ENCODE measurements at places on chromosomes 16 and 17. TPM values are rescaled to one million over a fixed set of nuclear protein-coding genes. Genes with fewer than 3 reads are reported as not detected.

The RNF213 gene
- 619 TPM for total RNA-seq

The COX4I1 gene
- 430 TPM for total RNA-seq

GRCh38 chr17:42387661-42388380 lies 421 bp downstream of the STAT3 start:
- no peaks in the 10 kb centered on the region for H3K27me3 ChIP-seq
- peak overlapping the region; percentile 98 for H3K4me3 ChIP-seq
- H3K36me3 ChIP-seq: no peaks in the 10 kb centered on the region

The NPIPA8 gene
- total RNA-seq: not detected

DNA sequence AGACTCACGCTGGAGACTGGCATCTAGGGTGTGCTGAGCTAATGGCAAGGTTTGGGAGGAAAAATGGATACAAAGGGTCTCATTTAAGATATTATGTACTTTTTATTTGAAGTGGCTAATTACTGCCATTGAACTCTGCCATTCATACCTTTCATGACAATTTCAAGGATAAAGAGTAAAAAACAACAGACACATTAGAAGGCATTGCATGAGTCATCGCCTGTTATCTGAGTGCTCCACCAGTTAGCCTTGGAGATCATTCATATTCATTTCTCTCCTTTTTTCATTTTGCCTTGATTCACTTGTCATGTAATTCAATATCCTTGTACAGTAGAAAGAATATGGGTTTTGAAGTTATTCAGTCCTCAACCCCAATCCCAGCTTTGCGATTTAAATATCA lies 109.5 kb downstream of the CDH8 start:
- no peaks in the 10 kb centered on the region for H3K27me3 ChIP-seq
- no peak for DNase-seq
- no peak overlapping the region for H3K4me3 ChIP-seq
- H3K27ac ChIP-seq: no peak overlapping the region

The RBFOX1 gene
- not detected for total RNA-seq

- DNase-seq: no peak
- no peaks in the 10 kb centered on the region for H3K4me1 ChIP-seq
- no peak overlapping the region for H3K4me3 ChIP-seq
- H3K36me3 ChIP-seq: peaks cover 93% of the 10 kb centered on the region
- no peak overlapping the region for H3K27ac ChIP-seq
Observed at GRCh38 chr17:28684963-28685362, 23.0 kb downstream of the SUPT6H start.

DNA sequence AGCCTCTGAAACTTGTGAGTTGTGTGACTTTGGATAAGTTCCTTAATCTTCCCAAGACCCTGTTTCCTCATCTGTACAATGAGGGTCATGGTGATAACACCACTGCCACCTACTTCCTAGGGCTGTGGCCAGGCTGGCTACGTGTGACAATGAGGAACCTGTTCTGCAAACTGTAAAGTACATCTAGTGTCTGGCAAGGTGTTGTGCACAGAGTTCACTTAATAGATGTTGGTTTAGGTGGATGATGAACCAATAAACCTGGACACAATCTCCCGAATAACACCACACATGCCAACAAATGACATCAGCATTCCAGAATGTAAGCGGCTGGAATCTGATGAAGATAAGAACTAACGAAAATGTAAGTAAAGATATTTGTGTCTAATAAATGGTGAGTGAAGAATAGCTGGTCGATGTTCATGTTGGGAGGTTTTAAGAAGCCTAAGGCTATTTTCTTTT lies 82.3 kb downstream of the MARCHF10 start:
- no peaks in the 10 kb centered on the region for H3K4me1 ChIP-seq
- no peak for DNase-seq
- H3K27me3 ChIP-seq: no peaks in the 10 kb centered on the region
- H3K4me3 ChIP-seq: no peak overlapping the region
- H3K27ac ChIP-seq: no peak overlapping the region
- no peaks in the 10 kb centered on the region for H3K36me3 ChIP-seq

DNA sequence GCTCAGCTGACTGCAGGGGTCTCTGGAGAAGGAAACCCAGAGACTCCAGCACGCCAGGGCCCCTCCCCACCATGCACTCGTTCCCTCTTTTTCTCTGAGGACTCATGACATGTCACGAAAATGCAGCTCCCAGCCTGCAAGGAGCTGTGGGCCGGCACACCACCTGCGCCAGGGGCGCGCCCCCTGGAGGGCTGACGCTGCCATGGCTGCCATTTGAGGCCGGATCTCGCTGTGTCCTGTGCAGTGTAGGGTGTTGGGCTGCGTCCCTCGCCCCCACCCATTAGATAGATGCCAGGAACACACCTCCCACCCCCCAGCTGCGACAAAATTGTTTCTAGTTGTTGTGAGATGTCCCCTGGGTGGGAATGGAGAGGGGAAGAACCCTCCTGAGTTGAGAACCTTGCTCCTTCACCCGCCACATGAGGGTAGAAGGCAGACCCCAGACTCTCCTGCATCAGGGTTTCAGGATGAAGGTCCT lies 8.2 kb downstream of the SYNGR2 start:
- H3K27ac ChIP-seq: peak overlapping the region; percentile 91
- peaks cover 67% of the 10 kb centered on the region for H3K4me1 ChIP-seq
- H3K4me3 ChIP-seq: no peak overlapping the region
- no peaks in the 10 kb centered on the region for H3K27me3 ChIP-seq
- DNase-seq: peak; percentile 90
- H3K36me3 ChIP-seq: peaks cover 11% of the 10 kb centered on the region

The PRKCB gene
- total RNA-seq: 10.5 TPM

- DNase-seq: peak; percentile 45
- no peaks in the 10 kb centered on the region for H3K36me3 ChIP-seq
- no peaks in the 10 kb centered on the region for H3K27me3 ChIP-seq
- H3K4me1 ChIP-seq: peaks cover 9% of the 10 kb centered on the region
- no peak overlapping the region for H3K4me3 ChIP-seq
- H3K27ac ChIP-seq: peak overlapping the region; percentile 44
Observed at GRCh38 chr16:66207139-66207882, 159.2 kb upstream of the CDH5 start.

- H3K27me3 ChIP-seq: no peaks in the 10 kb centered on the region
- H3K4me1 ChIP-seq: peaks cover 31% of the 10 kb centered on the region
- no peak overlapping the region for H3K4me3 ChIP-seq
- DNase-seq: no peak
Observed at GRCh38 chr17:17818088-17818526, 18.7 kb downstream of the SREBF1 start.

- no peak for DNase-seq
- H3K36me3 ChIP-seq: no peaks in the 10 kb centered on the region
- H3K27ac ChIP-seq: no peak overlapping the region
Observed at GRCh38 chr16:79871906-79872305, 271.4 kb upstream of the MAF start.

- H3K27ac ChIP-seq: no peak overlapping the region
- peaks cover 38% of the 10 kb centered on the region for H3K4me1 ChIP-seq
- H3K36me3 ChIP-seq: no peaks in the 10 kb centered on the region
- H3K4me3 ChIP-seq: no peak overlapping the region
- H3K27me3 ChIP-seq: peaks cover 75% of the 10 kb centered on the region
Observed at GRCh38 chr17:79803997-79804855, 7.3 kb upstream of the CBX8 start.

DNA sequence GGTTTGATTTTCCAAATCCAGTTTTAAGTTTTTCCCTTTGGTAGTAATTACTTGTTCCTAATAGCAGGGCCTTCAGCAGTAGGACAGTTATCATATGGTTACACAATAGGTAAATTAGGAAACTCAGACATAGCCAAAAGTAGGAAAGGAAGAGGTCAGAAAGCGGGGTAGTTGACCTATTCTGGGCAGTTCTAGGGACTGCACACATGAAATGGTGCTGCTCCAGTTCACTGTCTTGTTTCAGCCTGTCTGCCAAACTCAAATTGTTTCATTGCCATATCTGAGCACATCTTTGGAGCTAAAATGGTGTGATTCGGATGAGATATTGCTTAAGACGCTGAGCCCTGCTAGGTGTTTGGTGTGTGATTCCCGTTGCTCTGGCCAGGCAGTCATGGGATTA lies 56.7 kb downstream of the TANGO6 start:
- no peak for DNase-seq
- no peaks in the 10 kb centered on the region for H3K27me3 ChIP-seq
- peaks cover 7% of the 10 kb centered on the region for H3K4me1 ChIP-seq
- H3K36me3 ChIP-seq: no peaks in the 10 kb centered on the region
- no peak overlapping the region for H3K4me3 ChIP-seq

DNA sequence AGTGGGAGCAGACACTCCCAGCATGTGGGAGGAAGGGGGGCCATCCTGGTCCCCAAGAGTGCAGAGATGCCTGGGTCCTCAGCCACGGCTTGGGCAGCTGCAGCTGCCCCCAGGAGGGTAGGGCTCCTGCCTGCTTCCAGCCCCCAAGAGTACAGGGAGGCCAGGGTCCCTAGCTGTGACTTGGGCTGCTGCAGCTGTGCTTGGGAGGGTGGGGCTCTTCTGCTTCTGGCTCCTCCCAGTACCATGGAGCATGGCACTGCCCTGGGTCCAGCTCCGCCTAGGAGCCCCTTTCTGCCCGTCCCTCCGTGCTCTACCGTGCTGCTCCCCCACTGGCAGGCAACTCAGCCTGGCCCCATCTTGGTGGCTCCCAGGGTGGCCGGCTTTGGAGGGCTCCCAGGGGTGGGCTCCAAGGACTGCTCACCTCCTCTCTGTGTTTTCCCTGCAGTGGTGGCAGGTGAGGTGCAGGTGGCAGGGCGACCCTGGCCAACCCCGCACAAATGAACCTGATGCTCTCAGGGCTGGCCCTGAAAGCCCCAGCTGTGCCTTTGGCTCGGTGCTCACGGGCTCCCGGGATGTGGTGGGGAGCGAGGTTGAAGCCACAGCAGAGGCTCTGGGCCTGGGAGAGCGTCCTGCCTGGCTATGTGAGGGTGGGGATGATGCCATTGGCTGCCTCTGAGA lies 18.5 kb upstream of the USP22 start:
- no peak overlapping the region for H3K27ac ChIP-seq
- DNase-seq: no peak
- no peaks in the 10 kb centered on the region for H3K27me3 ChIP-seq
- H3K4me3 ChIP-seq: no peak overlapping the region
- H3K36me3 ChIP-seq: no peaks in the 10 kb centered on the region
- H3K4me1 ChIP-seq: no peaks in the 10 kb centered on the region

GRCh38 chr17:58268774-58269556 lies 11.8 kb downstream of the MPO start:
- no peaks in the 10 kb centered on the region for H3K27me3 ChIP-seq
- no peaks in the 10 kb centered on the region for H3K36me3 ChIP-seq
- no peak overlapping the region for H3K27ac ChIP-seq
- no peaks in the 10 kb centered on the region for H3K4me1 ChIP-seq
- no peak for DNase-seq
- H3K4me3 ChIP-seq: no peak overlapping the region

DNA sequence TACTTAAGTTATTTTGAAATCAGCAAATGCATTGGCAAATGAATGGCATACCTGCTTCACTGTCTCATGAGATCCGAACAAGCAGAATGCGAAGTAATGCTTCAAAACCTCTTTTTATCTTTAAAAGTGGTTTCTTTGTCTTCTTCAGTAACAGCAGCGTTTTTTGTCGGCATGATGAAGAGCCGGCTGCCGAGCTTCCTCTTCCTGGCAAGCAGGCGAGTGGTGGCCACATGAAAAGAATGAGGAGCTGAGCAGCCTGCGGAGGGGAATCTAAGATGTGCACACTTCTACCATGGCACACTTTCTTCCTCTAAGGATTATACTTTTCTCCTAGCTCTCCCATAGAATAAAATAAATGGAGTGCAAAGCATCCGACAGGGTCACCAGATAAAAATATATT lies 42.4 kb upstream of the AKTIP start:
- H3K27ac ChIP-seq: no peak overlapping the region
- H3K4me3 ChIP-seq: no peak overlapping the region
- no peak for DNase-seq
- H3K4me1 ChIP-seq: peaks cover 10% of the 10 kb centered on the region

DNA sequence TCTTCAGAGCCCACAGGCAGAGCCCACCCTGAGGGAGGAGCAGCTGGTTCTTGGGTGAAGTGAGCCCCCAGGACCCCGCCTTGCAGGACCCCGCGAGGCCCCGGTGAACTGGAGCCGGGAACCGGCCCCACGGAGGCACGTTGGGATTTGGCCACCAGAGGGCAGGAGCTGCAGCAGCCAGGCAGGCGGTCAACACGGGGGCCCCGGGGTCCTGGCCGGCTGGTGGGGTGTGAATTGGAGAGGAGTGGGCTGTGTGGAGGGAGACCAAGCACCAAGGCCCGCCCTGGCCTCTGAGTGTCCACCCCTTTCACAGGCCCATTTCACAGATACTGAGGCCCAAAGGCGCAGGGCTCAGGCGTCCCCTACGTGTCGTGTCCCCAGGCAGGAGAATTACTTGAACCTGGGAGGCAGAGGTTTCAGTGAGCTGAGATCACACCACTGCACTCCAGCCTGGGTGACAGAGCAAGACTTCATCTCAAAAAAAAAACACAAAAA lies 2.2 kb downstream of the DPEP1 start:
- DNase-seq: no peak
- H3K27me3 ChIP-seq: no peaks in the 10 kb centered on the region
- H3K4me1 ChIP-seq: peaks cover 10% of the 10 kb centered on the region
- H3K4me3 ChIP-seq: no peak overlapping the region

DNA sequence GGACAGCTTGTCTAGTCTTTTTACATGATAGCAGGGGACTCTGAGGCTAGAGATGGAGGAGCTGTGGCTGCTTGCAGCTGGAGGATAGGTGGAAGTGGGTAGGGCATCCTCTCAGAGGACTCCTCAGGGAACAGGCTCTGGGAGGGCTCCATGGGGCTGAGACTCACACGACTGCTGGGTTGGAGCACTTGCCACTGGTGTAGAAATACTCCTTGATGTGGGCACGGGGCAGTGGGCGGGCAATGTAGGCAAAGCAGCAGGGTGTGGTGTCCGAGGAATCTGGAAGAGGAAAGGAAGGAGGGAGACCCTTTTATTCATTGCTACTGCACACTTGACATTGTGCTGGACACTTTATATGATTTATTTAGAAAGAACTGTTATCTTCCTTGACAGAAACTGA lies 1.8 kb downstream of the CCL5 start:
- no peak for DNase-seq
- no peak overlapping the region for H3K27ac ChIP-seq
- H3K4me3 ChIP-seq: peak overlapping the region; percentile 3
- no peaks in the 10 kb centered on the region for H3K36me3 ChIP-seq

The STAT5A gene
- total RNA-seq: 119 TPM

The CCL17 gene
- total RNA-seq: 5.8 TPM

The CSH2 gene
- total RNA-seq: not detected

- peak; percentile 43 for DNase-seq
- peaks cover 24% of the 10 kb centered on the region for H3K4me1 ChIP-seq
- H3K4me3 ChIP-seq: no peak overlapping the region
- no peaks in the 10 kb centered on the region for H3K36me3 ChIP-seq
Observed at GRCh38 chr17:57853695-57854094, 3.9 kb upstream of the MRPS23 start.

Measured in upper lobe of left lung (tissue), 6 donors.